ENCODE measurements at places on chromosomes 11 and 22. TPM values are rescaled to one million over a fixed set of nuclear protein-coding genes. Genes with fewer than 3 reads are reported as not detected.
A peak's percentile ranks its signal among the peaks of the same experiment; 100 is the strongest.

GRCh38 chr11:44950031-44950624, 555 bp downstream of the TP53I11 start:
- no peak for DNase-seq

- DNase-seq = peak; percentile 38
These were observed 18.4 kb downstream of the B3GAT1 start for GRCh38 chr11:134393638-134394037.

- DNase-seq = no peak
These were observed 103.4 kb downstream of the RPL27A start for GRCh38 chr11:8785998-8786397.

DNA sequence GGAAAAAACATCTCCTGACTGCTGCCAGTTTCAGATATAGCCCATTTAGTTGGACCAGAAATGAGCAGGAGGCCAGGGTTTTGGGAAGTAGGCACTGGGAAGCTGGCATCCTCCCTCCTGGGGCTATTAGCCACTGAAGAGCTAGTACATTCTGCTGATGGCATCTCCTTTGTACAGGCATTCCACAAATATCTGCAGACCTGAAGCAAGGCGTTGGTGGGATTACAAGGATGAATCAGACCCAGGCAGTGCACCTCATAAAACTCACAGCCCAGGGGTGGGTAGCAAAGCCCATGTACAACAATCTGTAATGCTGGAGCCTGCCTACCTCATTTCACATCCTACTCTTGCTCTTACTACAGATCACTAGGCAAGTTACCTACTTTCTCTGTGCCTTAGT, 27.5 kb upstream of the POU2AF1 start:
- no peak for DNase-seq

DNA sequence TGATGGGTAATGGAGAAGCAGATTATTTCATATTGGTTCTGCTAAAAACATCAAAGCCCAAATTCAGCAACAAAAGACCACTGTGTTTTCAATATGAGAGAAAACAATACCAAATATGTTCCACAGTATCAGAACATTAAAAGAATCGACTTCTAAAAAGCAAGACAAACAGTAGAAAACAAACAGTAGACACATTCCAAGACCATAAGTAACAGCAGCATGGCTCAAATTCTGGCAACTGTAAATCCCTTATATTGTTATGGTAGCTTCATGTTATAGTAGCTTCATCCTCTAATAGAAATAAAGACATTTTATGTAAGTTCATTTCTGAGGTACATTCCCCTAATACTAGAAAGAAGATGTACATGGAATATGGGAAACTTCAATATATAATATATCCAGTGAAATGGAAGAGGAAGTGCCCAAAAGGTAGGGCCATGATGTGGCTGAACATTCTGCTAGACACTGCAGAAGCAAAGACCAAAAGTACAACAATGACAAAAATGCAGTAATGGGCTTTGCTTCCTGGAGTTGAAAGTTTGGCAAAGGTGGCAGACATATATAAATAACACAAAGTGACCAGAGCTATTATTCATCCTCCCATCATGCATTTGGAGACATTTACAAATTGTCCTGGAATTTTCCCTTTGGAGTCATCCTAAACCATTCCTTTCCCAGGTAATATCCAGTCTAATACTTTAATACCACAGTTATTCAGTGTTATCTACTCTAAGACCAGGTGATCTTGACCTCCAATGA, 299.9 kb downstream of the DCDC1 start:
- DNase-seq = no peak

DNA sequence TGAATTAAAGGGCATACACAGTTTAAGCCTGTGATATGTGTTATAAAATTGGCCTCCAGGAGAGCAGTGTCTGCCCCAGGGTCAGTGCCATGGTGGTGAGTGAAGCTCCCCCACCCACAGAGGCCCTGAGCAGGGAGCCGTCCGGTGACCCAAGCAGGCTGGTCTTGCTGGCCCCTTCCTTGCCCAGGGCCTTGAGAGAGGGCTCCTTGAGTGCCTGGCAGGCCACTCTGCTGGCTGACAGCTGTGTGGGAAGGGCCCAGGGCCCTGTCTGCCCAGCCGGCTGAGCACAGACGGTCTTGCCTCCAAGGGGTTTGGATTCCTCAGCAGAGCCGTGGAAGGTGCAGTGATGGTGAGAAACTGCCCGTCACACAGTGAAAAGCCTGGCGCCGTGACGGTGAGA, 25.9 kb downstream of the PTDSS2 start:
- no peak for DNase-seq

GRCh38 chr11:122069707-122070360, 46.2 kb downstream of the BLID start:
- peak; percentile 53 for DNase-seq

GRCh38 chr11:34394771-34395300, 37.0 kb upstream of the ABTB2 start:
- no peak for DNase-seq

GRCh38 chr11:91326751-91327150, 897.9 kb upstream of the FAT3 start:
- no peak for DNase-seq

DNA sequence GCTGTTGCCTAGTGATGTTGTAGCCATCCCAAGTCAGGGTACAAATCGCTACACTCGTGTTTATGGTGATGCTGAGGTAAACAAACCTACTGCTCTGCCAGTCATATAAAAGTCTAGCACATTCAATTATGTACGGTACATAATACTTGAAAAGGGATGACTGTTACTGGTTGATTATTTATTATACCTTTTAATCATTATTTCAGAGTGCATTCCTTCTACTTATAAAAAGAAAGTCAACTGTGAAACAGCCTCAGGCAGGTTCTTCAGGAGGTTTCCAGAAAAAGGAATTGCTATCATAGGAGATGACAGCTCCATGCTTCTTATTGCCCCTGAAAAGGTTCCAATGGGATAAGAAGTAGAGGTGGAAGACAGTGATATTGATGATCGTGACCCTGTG, 652.5 kb upstream of the KIRREL3 start:
- DNase-seq = no peak

DNA sequence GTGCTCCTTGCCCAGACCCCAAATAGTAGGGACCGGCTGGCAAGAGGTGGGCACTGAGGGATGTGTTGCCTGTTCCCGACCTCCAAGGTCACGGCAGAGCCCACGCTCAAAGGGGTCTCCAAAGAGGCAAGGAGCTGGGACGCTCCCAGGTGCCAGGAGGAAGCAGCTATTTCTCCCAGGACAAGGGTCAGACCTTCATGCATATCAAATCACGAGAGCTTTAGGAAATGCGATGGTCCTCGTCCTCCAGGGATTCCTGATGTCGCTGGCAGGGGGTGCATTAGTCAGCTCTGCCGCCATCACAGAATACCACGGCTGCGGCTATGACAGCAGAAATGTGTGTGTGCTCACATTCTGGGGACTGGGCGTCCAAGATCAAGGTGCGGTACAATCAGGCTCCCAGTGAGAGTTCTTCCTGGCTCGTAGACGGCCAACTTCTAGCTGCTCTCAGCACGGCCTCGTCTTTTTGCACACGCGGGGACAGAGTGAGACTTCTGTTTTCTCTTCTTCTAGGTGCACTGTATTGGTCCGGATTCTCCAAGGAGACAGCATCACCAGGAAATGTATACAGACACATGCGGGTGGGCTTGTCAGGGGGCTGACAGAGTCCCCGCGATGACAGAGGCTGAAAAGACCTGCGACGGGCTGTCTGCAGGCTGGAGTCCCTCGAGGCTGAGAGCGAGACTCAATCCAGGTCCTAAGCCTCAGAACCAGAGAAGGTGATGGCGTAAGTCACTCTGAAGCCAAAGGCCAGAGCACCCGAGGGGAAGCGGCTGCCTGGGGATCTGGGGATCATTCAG, 81.6 kb downstream of the SHANK2 start:
- no peak for DNase-seq

DNA sequence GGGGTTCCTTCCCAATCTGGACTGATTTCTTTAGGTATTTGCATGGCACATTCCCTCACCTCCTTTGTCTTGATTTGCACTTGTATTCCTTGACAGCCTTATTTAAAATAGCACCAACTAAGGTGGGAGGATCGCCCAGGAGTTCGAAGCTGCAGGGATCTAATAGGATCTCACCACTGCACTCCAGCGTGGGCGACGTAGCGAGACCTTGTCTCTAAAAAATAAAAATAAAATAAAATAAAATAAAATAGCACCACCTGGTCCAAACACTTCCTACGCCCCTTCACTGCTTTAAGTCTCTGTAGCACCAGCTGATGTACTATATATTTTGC, 775 bp downstream of the SLC2A11 start:
- DNase-seq = no peak

DNA sequence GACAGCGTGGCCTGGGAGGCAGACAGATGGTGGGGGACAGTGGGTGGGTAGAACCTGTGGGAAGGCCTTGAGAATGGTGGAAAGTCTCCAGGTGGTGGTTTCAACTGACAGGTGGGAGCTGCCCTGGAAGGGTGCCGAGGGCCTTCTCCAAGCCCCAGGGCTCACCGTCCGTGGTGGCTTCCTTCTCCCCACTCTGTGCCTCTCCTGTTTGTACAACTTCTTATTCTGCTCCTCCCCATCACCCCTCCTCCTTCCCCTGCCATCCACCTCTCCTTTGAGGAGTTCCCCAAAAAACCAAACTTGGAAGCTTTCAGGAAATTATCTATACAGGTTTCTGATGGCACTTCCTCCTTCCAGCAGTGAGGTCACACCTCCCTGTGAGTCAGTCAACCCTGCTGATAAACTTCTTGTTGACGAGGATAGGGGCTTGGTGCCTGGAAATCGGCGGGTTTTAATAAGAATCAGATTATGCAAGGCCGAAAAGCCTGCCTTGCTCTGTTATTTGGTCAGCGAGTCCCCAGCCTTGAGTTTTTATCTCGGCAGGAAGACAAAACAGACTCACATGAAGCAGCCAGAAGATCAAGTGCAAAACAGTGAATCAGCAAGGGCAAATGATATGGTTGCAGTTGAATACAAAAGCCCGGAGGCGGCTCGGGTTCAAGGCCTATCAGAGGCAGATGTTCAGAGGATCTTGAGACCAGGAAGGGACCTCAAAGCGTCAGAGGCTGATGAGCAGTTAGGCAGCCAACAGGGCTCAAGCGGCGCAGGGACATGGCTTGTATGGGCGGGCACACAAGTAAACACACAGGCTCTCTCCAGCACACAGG, 9.5 kb upstream of the ST3GAL4 start:
- peak; percentile 22 for DNase-seq

The CD3G gene
- total RNA-seq = not detected

The AIFM3 gene
- total RNA-seq = 4.2 TPM

The KDM4E gene
- total RNA-seq = not detected

The PRSS23 gene
- 11.1 TPM for total RNA-seq

The NXPE4 gene
- not detected for total RNA-seq

The TBX1 gene
- 0.62 TPM for total RNA-seq

The RTN4R gene
- total RNA-seq = 9.5 TPM

The EMID1 gene
- total RNA-seq = 31.8 TPM

The GLB1L2 gene
- total RNA-seq = 1.1 TPM

The OR4D5 gene
- total RNA-seq = not detected

The ANO3 gene
- total RNA-seq = 6.7 TPM

The APOA5 gene
- total RNA-seq = not detected

The SEPTIN5 gene
- 167 TPM for total RNA-seq

Data from occipital lobe (tissue), 3 donors.